CD4-positive, alpha-beta T cell treated with Interferon gamma for 1 hour (primary cell): ENCODE measurements at places on chromosomes 2 and 18.

GRCh38 chr2:14635391-14635871 lies 2.9 kb downstream of the LRATD1 start:
- DNase-seq = no peak

DNA sequence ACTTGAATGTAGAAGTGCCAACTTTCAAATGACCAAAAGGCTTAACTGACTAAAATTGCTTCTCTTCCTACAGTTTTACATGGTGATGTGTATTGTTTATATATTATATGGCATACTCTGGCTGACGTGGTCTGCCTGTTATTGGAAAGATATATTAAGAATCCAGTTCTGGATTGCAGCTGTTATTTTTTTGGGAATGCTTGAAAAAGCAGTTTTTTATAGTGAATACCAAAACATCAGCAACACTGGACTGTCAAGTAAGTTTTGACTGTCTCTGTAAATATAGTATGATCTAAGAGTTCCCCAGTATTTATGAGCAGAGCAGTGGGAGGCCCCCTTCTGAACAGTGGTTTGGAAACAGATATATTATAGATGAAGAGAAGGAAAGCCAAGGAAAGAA lies 26.2 kb downstream of the TMEM87B start:
- no peak for DNase-seq

GRCh38 chr2:28768422-28768821 lies 16.8 kb downstream of the PPP1CB start:
- no peak for DNase-seq

DNA sequence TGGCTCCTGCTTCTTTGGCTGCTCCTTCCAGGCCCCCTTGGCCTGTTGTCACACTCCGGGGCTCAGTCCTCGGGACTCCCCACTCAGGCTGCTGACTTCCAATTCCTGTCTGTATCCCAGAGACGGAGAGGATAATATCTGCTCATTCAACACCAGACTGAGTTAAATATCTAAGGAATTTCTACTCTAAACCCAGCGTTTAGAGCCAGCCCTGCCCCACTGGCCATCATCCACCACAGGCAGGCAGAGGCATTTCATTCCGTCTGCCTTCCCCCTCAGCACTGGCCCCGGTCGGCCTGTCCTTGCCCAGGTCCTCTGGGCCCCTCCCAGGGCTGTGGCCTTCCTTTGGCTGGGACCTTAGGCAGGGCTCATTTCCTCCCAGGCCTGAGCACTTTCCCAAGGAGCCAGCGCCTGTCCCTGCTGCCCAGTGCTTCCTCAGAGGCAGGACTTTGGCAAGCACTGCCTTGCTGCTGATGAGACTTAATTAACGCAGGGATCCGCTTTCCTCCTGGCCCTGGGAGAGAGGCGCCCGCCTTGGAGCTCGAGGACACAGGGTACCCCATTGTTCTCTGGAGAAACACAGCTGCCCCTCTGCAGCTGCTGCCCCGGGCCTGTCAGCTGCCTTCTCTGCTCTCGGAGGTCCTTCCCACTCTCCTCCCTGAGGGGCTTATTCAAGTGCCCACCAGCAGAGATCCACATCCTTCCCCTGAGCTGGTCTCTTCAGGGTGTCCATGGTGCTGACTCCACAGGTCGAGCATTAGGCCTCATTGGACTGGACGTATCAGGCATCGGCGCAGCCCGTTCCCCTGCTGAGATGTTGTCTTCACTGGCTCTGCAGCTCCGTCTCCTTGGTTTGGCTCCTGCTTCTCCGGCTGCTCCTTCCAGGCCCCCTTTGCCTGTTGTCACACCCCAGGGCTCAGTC lies 42.8 kb downstream of the ATOH8 start:
- no peak for DNase-seq

GRCh38 chr2:98824256-98825019 lies 93.5 kb upstream of the MGAT4A start:
- DNase-seq = no peak

GRCh38 chr2:190843890-190844699 lies 36.5 kb upstream of the GLS start:
- no peak for DNase-seq

DNA sequence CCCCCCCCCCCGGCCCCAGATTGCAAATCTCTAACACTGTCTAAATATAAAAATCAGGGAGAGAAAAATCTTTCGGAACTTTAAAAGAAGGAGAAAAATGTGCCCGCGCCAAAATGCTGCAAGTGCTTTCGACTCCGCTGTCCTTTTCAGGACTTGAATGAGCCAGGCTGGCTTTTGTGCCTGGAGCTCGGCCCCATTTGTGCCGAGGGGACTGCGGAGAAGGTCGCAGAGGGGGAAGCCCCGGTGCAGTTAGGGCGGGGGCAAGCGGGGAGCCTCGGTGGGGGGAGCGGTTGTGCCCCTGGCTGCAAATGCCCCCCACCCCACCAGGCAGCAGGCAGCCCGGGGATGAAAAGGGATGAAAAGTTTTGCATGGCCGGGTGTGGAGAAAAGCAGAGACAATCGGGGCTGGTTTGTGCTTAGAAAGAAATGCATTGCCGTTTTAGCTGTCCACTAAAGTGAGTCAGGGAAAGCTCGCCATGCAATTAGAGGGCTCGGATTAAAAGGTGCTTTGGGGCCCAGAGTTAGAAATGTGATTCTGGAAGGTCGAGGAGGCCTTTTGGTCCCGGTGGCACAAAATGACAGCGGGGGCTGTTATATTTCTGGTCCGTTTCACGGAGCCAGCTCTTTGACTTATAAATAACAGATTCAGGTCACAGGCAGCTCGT lies 1.6 kb downstream of the INHBB start:
- DNase-seq = no peak

GRCh38 chr2:70939839-70940580 lies 4.3 kb downstream of the ATP6V1B1 start:
- no peak for DNase-seq

DNA sequence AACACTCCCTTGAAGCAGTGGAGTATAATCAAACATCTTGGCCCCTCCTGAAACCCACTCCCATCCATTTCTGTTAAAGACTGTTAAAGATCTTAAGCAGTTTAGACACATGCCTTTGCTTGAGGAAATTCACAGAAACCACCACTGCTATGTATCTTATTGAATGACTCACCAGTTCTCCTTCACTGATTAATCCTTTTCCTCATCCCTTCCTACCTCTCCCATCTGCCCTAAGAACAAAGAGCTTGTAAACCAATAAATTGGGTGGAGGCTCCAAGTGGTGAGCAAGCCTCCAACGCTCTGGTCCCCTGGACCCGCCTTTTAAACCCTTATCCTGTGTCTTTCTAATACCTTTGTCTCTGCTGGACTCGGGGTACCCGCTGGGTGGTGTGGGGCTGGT lies 746.1 kb downstream of the LRP1B start:
- DNase-seq = no peak

DNA sequence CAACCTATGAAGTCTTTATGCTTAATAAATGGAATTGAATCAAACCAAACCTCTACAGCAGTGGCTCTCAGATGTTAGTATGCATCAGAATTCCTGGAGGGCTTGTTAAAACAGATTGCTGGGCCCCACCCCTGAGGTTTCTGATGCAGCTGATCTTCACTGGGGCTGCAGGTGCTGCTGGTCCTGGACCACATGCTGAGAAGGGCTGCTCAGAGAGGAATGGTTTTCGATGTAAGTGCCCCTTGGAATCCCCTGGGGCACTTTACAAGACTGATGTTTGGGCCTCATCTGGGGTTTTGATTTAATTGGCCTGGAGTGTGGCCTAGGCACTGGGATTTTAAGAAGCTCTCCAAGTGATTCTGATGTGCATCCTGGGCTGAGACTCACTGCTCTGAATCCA lies 403.8 kb upstream of the HS6ST1 start:
- DNase-seq = no peak

DNA sequence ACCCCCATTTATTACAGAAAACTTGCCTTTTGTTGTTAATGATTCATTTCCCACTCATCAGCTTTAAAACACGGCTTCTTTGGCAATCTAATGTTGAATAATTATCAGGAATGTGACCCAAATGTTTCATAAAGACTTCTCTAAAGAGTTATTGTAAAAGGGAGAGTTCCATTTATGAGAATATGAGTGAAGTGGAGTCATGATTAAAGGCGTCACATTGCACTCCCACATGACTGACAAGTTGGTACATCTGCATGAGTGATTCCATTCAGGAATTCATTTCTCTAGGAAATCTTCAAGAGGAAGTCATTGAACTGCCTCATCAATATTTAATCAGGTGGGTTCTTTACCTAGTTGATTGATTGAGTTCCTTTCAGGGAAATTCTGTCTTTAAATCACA lies 184.8 kb downstream of the LNPK start:
- DNase-seq = no peak

- DNase-seq = no peak
Measured at GRCh38 chr2:217725409-217725808, 277.4 kb downstream of the TNS1 start.

DNA sequence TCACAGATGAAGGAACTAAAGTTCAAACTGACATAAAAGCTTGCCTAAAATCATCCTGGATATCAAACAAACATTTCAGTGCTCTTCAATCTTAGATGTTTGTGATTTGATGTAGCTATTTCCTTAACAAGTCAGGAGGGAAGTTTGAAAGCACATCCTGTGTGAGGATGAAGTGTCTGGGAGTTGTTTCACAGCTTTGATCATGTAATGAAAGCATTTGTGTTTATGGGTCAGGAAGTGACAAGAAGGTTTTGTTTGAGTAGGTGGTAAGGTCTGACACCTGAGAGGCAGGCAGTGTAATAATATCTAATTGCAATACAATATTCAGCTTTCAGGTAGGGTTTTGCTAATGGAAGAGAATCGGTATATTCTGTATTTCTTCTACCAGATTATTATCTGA lies 26.0 kb upstream of the CSRNP3 start:
- no peak for DNase-seq

DNA sequence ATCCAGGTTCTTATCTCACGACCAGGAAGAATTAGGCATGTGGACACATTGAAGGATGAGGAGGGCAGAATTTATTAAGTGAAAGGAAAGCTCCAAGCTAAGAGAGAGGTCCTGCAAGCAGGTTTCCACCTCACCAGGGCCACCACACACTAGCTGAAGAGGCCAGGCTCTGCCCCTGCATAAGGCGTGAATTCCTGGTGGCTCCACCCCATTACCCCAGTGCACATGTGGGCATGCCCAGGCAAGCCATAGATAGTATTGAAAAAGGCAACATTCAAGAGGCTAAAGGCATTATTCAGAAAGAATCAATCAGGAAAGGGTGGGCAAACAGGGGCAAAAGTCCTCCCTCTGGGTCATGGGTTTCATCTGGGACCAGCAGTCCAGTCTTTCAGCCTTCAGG lies 30.9 kb upstream of the GRP start:
- no peak for DNase-seq

GRCh38 chr18:59352250-59352855 lies 6.7 kb downstream of the LMAN1 start:
- no peak for DNase-seq

DNA sequence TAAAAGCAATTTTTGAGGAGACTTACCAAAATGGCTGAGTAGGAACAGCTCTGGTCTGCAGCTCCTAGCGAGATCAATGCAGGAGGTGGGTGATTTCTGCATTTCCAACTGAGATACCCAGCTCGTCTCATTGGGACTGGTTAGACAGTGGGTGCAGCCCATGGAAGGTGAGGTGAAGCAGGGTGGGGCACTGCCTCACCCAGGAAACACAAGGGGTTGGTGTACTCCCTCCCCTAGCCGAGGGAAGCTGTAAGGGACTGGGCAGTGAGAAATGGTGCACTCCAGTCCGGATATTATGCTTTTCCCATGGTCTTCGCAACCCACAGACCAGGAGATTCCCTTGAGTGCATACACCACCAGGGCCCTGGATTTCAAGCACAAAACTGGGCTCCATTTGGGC lies 419.0 kb downstream of the NUP35 start:
- DNase-seq = no peak

DNA sequence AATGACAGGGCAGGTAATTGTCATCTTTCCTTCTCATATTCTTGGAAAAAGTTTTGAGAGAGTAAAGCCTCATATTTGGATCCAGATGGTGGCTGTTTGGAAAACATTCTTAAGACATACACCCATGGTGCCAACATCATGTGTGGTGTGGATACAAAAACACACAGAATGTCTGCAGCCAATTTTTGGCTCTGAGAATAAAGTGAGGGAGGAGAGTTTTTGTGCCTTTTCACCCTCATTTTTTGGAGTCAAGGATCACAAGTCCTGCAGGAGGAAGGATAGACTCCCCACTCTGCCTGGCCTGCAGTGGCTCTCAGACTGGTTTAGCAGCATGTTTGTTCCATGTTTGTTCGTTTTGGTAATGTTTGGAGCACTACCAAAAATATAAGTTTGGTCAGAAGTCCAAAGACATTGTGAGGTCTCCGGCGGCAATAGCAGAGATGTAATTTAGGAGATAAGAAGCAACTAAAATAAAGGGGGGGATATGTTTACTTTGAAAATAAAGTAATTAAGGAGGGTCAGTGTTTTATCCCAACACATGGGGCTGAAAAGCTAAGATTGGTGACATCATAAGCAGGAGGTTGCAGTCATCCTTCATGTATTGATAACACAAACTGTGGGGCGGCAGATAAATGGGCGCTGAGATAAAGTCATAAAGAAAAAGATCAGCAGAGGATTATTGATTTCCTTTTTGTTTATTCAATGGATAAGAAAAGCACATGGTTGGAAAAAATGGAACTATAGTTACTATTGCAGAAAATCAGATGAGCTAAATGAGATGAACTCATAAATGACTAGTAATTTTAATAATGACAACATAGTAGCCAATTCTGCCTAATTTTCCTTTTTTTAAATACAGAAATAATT lies 655 bp downstream of the NOSTRIN start:
- no peak for DNase-seq

GRCh38 chr2:43041661-43042360 lies 184.6 kb downstream of the ZFP36L2 start:
- DNase-seq = no peak

DNA sequence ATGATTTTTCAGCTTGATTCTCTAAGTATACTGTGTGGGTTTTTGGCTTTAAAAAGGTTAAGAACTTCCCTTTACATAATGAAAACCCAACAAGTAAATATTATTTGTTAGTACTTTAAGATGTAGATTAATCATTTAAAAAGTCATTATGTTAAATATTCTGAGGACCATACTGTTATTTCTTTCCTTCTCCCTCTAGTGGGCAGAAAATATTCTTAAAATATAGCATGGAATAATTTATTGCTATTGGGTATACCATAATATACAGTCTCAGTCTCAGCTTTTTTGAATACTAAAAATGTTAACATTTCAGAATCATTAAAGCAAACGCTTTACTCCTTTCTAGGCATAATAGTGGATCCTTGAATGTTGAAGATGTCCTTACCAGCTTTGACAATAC lies 28.1 kb downstream of the CAMKMT start:
- no peak for DNase-seq

DNA sequence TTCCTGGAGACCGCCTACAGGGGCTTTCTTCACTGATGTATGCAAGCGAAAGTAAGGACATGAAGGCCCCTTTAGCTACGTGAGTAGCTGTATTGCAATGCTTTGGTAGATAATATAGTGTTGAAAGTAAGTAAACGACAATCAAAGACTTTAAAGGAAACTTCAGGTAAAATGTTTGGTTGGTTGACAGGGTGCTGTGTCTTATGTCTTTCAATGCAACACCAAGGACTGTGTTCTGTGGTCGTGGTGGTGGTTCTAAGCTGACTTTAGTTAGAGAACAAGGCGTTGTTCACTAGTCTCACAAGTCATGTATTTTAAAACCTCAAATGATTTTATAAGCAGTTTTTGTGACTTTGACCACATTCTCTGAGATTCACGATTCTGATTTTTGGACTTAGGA lies 58.0 kb upstream of the CABYR start:
- DNase-seq = no peak
